Transverse colon (tissue), 4 donors: ENCODE measurements at places on chromosomes 13 and 19.

GRCh38 chr13:112756081-112756480 is 66.2 kb downstream of the ATP11A start:
- DNase-seq, result no peak
- no peaks in the 10 kb centered on the region for H3K27me3 ChIP-seq

GRCh38 chr13:30268673-30269072 is 38.7 kb downstream of the KATNAL1 start:
- H3K27ac ChIP-seq, result no peak overlapping the region
- no peak for DNase-seq
- H3K4me3 ChIP-seq, result no peak overlapping the region
- H3K4me1 ChIP-seq, result no peaks in the 10 kb centered on the region

DNA sequence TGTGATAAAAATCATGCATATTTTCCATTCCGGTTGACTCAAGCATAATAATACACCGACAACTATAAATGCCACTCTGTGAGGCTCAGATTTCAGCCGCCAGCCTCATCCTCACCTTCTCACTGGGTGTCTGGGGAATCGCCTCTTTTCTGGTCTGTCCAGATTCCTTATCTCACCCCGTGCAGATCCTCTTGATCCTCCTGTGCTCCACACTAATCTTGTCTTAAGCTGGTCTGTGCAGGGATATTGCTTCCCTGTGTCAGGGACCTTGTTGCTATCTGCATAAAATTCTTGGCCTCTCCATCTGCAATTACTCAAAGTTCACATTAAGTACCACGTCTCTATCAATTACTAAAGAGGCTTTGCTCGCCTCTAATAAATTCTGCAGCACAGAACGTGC is 116.6 kb upstream of the SPACA7 start:
- H3K27me3 ChIP-seq, result peaks cover 4% of the 10 kb centered on the region
- no peaks in the 10 kb centered on the region for H3K36me3 ChIP-seq
- no peak overlapping the region for H3K4me3 ChIP-seq
- DNase-seq, result no peak

DNA sequence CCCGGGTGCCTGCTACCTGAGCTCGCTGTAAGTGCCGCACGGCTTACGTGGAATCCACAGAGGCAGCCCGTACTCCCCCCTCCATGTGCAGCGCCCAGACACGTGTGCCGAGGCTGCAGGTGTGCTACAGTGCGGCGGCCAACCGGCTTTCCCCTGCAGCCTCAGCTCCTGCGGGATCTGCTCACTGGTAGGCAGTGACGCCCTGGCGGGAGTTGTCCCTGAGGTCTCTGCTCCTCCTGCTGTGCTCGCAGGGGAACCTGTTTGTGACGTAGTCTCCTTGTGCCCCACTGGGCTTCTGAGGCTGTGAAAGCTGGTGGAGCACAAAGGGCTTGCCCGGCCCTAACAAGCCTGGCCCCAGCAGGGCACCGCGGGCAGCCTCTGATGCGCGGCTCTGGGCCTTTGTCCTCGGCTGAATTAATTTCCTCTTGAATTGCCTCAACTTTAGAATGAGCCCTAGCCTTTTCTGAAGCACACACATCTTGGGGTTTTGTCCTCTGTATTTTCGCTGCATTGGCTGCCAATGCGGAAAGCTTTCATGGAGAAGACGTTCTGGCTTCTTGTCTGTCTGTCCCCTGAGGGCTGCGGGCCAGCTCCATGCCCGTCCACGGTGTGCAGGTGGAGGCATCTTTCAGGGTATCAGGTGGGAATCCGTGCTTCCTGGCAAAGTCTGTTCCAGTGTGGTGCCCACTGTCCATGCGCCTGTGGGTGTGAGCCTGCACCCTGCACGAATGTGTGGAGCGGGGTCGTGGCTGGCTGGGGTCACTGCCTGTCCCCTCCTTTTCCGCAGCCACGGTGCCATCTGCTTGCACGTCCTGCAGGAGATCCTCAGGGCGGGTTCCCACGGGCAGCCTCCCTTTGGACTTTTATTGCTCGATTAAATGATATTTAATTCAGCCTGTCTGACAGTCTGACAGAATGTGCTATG is 77.3 kb upstream of the MCF2L start:
- H3K27me3 ChIP-seq, result peaks cover 24% of the 10 kb centered on the region
- H3K4me1 ChIP-seq, result peaks cover 31% of the 10 kb centered on the region

DNA sequence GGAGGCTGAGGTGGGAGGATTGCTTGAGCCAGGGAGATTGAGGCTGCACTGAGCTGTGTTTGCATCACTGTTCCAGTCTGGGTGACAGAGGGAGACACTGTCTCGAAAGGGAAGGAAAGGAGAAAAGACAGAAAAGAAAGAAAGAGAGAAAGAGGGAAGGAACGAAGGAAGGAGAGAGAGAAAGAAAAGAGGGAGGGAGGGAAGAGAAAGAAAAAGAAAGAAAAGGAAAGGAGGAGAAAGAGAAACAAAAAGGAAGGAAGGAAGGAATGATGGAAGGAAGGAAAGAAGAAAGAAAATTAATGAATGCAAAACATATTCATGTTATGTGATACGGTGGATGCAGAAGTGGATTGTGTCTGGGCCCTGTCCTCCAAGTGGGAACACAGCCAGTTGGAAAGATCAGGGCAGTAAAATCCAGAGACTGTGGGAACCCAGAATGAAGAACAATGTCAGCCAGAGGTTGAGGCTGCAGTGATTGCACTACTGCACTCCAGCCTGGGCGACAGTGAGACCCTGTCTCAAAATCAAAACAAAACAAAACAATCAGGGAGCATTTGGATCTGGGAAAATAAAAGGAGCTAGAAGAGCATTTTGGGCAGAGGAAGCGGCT is 6.2 kb downstream of the PHLDB3 start:
- H3K4me1 ChIP-seq, result peaks cover 21% of the 10 kb centered on the region
- H3K27ac ChIP-seq, result peak overlapping the region; percentile 29
- H3K27me3 ChIP-seq, result no peaks in the 10 kb centered on the region
- no peaks in the 10 kb centered on the region for H3K36me3 ChIP-seq
- H3K4me3 ChIP-seq, result no peak overlapping the region

- no peaks in the 10 kb centered on the region for H3K36me3 ChIP-seq
- H3K27ac ChIP-seq, result peak overlapping the region; percentile 99
- peak overlapping the region; percentile 65 for H3K4me3 ChIP-seq
- peaks cover 49% of the 10 kb centered on the region for H3K4me1 ChIP-seq
These were observed 255.9 kb upstream of the STARD13 start for GRCh38 chr13:33541456-33541855.

DNA sequence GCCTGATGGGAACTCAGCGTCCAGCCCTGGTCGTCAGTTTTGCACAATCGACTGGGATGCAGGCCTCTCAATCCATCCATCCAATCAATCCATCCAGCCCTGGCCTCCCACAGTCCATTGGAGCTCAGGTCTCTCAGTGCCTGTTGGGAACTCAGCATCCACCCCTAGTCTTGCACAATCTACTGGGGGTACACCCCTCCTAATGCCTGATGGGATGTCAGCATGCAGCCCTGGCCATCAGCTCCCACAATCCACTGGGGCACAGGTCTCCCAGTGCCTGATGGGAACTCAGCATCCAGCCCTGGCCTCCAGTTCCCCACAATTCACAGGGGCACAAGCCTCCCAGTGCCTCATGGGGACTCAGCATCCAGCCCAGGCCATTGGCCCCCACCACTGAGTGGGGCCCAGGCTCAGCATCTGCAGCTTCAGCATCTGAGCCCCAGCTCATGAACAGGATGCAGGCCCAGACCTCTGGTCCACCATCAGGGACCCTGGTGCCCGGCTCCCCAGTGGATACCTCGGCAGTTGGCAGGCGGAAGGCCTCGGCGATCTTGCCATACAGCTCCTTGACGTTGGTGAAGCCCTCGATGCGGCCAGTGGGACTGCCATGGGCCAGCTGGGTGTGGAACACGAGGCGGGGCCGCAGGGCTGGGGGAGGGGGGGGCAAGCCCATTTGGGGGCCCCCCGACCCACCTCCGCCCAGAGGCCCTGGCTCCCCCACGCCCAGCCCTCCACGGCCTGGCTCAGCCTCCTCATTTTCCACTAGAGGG is 7.2 kb upstream of the PTGER1 start:
- no peak overlapping the region for H3K4me3 ChIP-seq
- H3K27me3 ChIP-seq, result no peaks in the 10 kb centered on the region
- no peaks in the 10 kb centered on the region for H3K4me1 ChIP-seq
- H3K27ac ChIP-seq, result no peak overlapping the region

- H3K4me1 ChIP-seq, result peaks cover 21% of the 10 kb centered on the region
- no peak overlapping the region for H3K27ac ChIP-seq
- no peak for DNase-seq
- no peaks in the 10 kb centered on the region for H3K27me3 ChIP-seq
- no peaks in the 10 kb centered on the region for H3K36me3 ChIP-seq
These were observed 102.0 kb downstream of the FOXO1 start for GRCh38 chr13:40564342-40565001.

GRCh38 chr19:58531034-58531840 is 11.6 kb upstream of the ZBTB45 start:
- no peaks in the 10 kb centered on the region for H3K36me3 ChIP-seq
- H3K27me3 ChIP-seq, result no peaks in the 10 kb centered on the region

DNA sequence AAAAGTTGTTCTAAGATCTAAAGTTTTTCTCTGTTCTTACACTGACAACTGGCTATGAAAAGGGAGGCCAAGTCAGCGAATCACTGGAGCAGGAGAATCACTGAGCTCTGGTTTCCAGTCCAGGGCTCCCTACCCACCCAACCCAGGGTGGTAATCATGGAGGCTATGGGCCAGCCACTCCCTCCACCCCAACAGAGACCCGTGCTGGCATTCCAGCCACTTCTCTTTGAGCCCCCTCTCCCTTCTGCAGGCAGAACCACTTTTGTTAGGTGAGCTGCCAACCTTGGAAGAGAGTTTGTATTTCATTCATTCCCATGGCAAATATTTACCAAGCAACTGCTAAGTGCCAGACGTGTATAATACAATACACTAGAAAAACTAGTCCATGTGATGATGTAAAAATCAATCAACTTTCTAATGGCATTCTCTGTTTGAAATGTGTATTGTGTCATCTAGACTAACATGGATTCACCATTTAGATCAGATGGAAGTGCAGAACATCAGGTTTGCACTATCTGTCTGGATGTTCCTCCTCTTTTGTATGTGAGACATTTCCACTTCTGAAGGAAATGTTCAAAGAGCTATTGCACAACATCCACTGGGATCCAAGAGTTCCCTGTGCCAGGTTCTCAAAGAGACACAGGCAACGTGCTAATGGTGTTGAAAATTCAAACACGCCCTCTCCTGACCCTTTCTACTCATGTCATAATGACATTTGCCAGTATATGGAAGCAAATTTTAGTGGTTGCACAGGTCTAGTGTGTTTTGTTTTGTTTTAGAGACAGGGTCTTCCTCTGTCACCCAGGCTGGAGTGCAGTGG is 5.3 kb downstream of the MLNR start:
- no peak overlapping the region for H3K4me3 ChIP-seq
- no peaks in the 10 kb centered on the region for H3K36me3 ChIP-seq
- H3K27me3 ChIP-seq, result peaks cover 40% of the 10 kb centered on the region
- H3K27ac ChIP-seq, result no peak overlapping the region
- H3K4me1 ChIP-seq, result peaks cover 4% of the 10 kb centered on the region

GRCh38 chr19:47239610-47240296 is 8.8 kb upstream of the BBC3 start:
- peaks cover 44% of the 10 kb centered on the region for H3K4me1 ChIP-seq
- no peaks in the 10 kb centered on the region for H3K36me3 ChIP-seq
- no peak overlapping the region for H3K27ac ChIP-seq
- H3K27me3 ChIP-seq, result peaks cover 23% of the 10 kb centered on the region
- H3K4me3 ChIP-seq, result no peak overlapping the region

DNA sequence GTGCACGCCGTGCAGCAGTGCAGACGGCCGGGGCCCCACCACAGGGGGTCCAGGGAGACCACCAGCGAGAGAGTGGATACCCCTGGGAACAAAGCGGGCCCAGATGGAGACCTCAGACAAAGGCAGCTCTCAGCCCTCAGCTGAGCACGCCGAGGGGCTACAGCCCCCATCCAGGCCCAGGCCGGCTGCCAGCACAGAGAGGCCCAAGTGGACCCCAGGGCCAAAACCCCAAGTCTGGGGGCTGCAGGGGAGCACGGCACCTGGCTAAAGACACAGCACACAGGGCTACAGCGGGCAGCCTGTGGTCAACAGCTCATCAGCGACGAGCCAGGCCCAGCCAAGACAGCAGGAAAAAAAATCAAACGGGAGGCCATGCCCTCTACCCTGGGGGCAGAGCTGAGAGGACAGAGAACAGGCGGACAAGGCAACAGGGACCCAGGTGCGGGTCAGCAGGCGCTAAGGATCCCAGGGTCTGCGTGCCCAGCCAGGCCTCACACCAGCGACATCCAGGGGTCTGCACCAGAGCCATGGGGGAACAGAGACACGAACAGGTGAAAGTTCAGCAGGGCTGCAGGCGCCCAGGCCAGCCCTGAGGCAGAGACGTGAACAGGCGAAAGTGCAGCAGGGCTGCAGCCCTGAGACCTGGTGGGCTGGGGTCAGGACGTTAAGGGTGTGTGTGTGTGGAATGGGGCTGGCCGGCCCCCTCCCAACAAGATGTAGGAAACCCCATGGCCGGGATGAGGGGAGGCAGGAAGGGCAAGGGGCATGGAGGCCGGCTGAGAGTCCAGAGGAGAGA is 34.3 kb downstream of the RASA3 start:
- H3K4me3 ChIP-seq, result no peak overlapping the region
- H3K36me3 ChIP-seq, result no peaks in the 10 kb centered on the region
- DNase-seq, result peak; percentile 7
- peak overlapping the region; percentile 63 for H3K27ac ChIP-seq
- peaks cover 17% of the 10 kb centered on the region for H3K4me1 ChIP-seq
- H3K27me3 ChIP-seq, result no peaks in the 10 kb centered on the region

GRCh38 chr19:49387936-49388372 is at the start of gene KASH5:
KASH5 (plus strand) TSS chr19:49388249; CDS start chr19:49390884, 2,635 bp downstream.
- H3K36me3 ChIP-seq, result no peaks in the 10 kb centered on the region
- no peaks in the 10 kb centered on the region for H3K27me3 ChIP-seq
- H3K4me3 ChIP-seq, result peak within 1 kb of the TSS; percentile 7
- peak; percentile 78 for DNase-seq
- no peak within 1 kb of the TSS for H3K27ac ChIP-seq

DNA sequence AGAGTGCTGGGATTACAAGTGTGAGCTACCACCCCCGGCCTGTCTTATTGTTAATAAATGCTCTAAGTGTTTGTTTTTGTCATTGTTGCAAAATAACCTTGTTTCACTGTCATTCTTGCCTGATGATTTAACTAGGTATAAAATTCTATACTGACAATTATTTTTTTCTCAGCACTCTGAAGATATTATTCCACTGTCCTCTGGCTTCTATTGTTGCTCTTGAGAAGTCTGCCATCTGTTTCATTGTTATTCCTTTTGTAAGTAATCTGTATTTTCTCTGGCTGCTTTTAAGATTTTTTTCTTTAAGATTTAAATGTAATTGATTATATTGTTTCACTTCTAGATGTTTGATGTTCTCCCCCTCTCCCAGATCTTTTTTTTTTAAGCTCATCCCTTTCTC is 17.6 kb downstream of the ZNF420 start:
- H3K4me1 ChIP-seq, result no peaks in the 10 kb centered on the region
- peaks cover 6% of the 10 kb centered on the region for H3K36me3 ChIP-seq
- no peak overlapping the region for H3K27ac ChIP-seq
- H3K27me3 ChIP-seq, result no peaks in the 10 kb centered on the region
- no peak overlapping the region for H3K4me3 ChIP-seq
